ENCODE measurements at places on chromosomes 2 and 18.

DNA sequence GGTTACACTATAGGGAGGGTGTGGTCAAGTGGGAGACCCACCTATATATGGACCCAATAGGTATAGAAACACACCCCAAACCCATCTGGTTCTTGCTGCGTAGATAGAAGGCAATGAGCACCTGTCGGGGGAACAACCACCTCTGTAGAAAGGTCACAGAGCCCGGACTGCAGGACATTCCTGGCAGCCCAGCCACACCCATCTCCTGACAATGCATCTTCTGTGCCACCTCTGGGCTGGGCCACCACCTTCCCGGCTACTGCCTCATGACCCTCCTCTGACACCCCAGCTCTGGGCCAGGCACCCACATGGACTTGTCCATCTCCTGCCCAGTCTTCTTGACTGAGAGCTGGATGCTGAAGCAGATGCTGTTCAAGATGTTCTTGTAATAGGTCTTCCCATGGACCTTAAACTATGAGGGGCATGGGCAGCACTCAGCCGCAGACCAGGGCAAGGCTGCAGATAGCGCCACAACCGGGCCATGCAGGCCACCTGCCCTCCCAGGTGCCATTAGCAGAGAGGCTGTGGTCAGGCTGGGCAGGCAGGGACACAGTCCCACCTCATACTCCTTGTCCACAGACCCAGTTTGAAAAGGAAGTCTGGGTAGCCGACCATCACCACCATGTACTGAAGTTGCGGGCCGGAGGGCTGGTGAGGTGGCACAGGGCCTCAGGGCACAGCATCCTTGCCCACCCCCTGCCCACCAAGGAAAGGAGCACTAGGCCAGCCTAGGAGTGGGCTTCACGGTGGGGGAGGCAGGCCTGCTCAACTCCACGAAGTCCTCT, 9.3 kb downstream of the ALPG start:
- H3K4me1 ChIP-seq: no peaks in the 10 kb centered on the region
- H3K27ac ChIP-seq: no peak overlapping the region
- DNase-seq: no peak
- H3K36me3 ChIP-seq: no peaks in the 10 kb centered on the region

DNA sequence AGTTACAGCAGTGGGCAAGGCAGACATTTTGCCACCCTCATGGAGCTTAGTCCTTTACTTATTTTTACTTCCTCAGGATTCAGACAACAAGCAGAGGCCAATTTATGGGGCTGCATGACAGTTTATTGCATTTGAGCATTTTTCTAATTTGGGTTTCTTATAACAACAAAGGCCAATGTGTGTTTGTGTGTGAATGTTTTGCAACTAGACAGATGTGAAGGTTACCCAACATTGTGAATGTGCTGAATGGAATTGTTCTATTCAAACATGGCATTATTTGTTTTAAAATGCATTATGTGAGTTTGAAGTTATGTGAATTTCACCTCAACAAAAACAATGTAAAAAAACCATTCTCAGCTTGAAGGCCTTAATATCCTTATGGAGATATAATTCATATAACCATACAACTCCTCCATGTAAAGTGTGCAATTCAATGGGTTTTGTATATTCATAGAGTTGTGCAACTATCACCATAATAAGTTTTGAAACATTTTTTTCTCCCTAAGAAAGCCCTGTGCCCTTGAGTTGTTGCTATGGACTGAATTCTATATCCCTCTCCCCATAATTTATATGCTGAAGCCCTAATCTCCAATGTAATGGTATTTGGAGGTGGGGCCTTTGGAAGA, 57.3 kb downstream of the CCDC195 start:
- no peak overlapping the region for H3K27ac ChIP-seq
- H3K4me1 ChIP-seq: no peaks in the 10 kb centered on the region
- no peak for DNase-seq
- no peaks in the 10 kb centered on the region for H3K36me3 ChIP-seq
- no peak overlapping the region for H3K4me3 ChIP-seq
- H3K27me3 ChIP-seq: no peaks in the 10 kb centered on the region

GRCh38 chr2:217797661-217798069, 205.1 kb downstream of the TNS1 start:
- H3K27ac ChIP-seq: no peak overlapping the region
- H3K27me3 ChIP-seq: no peaks in the 10 kb centered on the region
- H3K4me1 ChIP-seq: no peaks in the 10 kb centered on the region
- H3K4me3 ChIP-seq: no peak overlapping the region
- DNase-seq: peak; percentile 80

DNA sequence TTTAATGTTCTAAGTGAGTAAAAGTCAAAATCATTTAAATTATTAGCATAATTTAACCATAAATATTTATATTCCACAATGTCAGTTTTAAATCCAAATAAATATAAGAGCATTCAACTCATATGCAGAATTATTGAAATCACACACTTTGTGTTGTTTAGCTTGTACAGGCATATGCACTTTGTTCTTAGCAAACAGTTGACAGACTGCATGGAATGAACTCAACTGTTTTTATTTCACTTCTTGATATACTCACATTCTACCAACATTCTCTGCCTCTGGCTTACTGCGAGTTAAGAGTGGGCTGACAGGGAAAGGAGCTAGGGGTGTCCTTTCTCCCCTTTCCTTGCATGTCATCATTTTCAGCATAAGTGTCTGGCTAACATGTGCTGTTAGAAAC, 7.6 kb upstream of the PIEZO2 start:
- no peaks in the 10 kb centered on the region for H3K36me3 ChIP-seq
- DNase-seq: no peak
- no peaks in the 10 kb centered on the region for H3K4me1 ChIP-seq
- H3K27me3 ChIP-seq: no peaks in the 10 kb centered on the region
- H3K4me3 ChIP-seq: no peak overlapping the region

GRCh38 chr2:16728351-16729136, 62.9 kb upstream of the CYRIA start:
- no peaks in the 10 kb centered on the region for H3K36me3 ChIP-seq
- H3K27me3 ChIP-seq: no peaks in the 10 kb centered on the region
- no peak overlapping the region for H3K27ac ChIP-seq

DNA sequence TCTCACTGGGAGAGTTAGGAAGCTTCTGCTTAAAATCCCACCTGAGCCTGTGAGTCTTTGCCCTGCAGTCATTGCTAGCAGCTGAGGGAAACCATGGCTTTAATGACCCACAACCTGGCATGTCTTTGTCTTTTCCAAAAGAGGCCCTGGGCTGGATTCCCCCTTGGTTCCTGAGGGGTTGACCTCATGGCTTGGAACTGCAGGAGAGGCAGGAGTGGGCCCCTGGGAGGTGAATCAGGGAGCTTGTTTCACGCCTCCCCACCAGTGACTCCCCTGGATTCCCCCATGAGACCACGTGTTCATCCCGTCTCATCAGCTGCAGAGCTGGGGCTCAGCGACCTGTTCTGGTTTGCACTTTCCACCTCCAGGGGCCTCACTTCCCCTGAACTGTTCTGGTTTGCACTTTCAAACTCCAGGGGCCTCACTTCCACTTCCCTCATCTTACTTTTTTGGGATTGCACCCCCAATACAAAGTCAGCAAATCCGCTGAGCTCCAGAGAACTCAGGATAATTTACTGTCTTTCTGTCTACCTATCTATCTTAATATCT, 58.5 kb upstream of the TMEM18 start:
- H3K4me3 ChIP-seq: no peak overlapping the region

GRCh38 chr2:216648105-216648504, 14.9 kb downstream of the IGFBP2 start:
- no peak overlapping the region for H3K4me3 ChIP-seq
- no peak for DNase-seq
- no peaks in the 10 kb centered on the region for H3K4me1 ChIP-seq
- no peaks in the 10 kb centered on the region for H3K27me3 ChIP-seq

DNA sequence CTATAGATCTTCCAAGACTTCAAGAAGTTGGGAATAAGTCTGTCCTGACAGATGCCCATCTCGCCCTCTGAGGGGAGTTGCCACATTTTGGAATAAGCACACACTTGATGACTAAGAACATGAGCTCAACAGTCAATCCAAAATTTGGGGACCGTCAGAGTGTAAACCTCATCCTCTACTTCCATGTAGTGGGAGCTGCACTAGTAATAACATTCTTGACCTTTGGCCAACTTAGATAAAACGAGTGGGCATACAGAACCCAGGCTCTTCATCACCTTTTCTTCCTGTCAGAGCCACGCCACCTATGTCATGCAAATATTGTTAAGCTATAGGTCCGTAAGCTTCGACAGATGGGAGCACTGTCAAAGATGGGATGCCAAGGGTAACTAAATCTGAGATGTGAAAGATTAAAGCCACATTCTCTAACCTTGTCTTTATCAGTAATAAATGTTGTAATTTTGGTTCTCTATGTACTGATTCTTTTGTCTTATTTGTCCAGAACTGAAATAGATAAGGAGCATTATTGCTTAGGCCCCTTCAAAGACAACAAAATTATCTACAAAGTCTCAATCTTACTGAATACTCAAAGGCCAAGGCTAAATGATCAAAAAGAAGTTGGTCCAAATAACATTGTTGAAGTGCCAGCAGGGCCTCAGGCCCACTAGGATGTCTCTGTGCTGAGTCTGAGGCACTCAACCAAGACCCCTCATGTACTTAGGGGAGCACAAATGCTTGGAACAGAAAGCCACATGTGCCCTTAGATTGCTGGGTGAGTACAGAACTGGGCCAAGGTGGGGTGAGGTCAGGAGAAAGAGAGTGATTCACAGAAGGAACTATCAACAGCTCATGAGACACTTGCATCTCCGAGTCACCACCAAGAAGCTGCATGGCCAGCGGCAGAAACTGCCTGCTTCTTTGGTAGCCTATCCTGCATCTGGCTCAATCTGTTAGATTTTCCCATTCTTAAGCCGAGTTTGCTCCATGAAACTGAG, 15.0 kb downstream of the CDH2 start:
- no peaks in the 10 kb centered on the region for H3K27me3 ChIP-seq
- H3K4me3 ChIP-seq: no peak overlapping the region
- H3K27ac ChIP-seq: no peak overlapping the region
- no peaks in the 10 kb centered on the region for H3K36me3 ChIP-seq

- no peak overlapping the region for H3K4me3 ChIP-seq
- no peaks in the 10 kb centered on the region for H3K36me3 ChIP-seq
- no peaks in the 10 kb centered on the region for H3K27me3 ChIP-seq
- H3K4me1 ChIP-seq: no peaks in the 10 kb centered on the region
- no peak for DNase-seq
- no peak overlapping the region for H3K27ac ChIP-seq
Observed at GRCh38 chr18:28438381-28438780, 261.5 kb upstream of the CDH2 start.

GRCh38 chr2:56313500-56313921, 129.7 kb downstream of the CCDC85A start:
- H3K36me3 ChIP-seq: no peaks in the 10 kb centered on the region
- no peaks in the 10 kb centered on the region for H3K27me3 ChIP-seq
- H3K4me1 ChIP-seq: no peaks in the 10 kb centered on the region
- DNase-seq: no peak

GRCh38 chr2:180644709-180645108, 335.7 kb upstream of the UBE2E3 start:
- H3K4me3 ChIP-seq: no peak overlapping the region
- H3K27ac ChIP-seq: no peak overlapping the region
- no peaks in the 10 kb centered on the region for H3K36me3 ChIP-seq
- H3K4me1 ChIP-seq: no peaks in the 10 kb centered on the region
- H3K27me3 ChIP-seq: no peaks in the 10 kb centered on the region

GRCh38 chr2:227164763-227165291, 403 bp downstream of the COL4A3 start:
- H3K36me3 ChIP-seq: no peaks in the 10 kb centered on the region
- no peaks in the 10 kb centered on the region for H3K27me3 ChIP-seq
- H3K27ac ChIP-seq: peak overlapping the region; percentile 95

DNA sequence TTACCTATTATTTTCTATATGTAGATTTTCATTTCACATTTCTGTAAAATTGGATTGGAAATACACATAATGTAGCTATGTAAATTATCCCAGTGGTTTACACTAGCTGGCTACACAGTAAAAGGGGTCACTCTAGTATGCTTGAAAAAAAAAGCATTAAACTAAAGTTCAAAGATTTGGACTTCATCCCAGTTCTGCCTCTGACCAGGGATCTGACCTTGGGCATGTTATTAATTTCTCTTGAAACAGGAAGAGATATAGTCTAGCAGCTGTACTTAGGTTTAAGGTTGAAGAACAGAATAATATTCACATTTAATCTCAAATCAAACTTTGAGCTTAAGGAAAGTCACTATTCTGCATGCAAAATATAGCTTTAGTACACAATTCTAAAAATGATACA, 64.5 kb upstream of the RPE start:
- H3K36me3 ChIP-seq: no peaks in the 10 kb centered on the region
- no peak overlapping the region for H3K4me3 ChIP-seq
- no peaks in the 10 kb centered on the region for H3K27me3 ChIP-seq
- no peaks in the 10 kb centered on the region for H3K4me1 ChIP-seq
- no peak for DNase-seq

DNA sequence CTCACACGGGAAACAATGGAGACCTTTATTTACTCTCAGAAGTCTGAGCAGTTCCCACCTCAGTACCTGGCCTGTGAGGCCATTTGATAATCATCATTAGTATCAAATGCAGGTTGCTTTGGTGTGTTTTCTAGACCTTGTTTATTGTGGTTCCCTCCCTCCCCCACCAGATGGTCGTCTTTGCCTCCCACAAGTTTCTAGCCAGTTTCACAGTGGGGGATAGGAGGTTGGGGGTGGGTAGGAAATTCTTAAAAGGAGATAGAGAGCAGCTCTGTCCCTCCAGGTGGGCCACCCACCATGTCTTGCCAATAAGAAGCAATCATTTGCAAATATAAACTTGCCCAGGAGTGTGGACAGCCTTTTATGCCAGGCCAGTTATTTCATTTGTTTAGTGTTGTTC, 31.3 kb downstream of the SETBP1 start:
- 0 out of 2 replicates have a peak, but pooled peaks cover 2% of the 10 kb centered on the region for H3K36me3 ChIP-seq
- H3K27me3 ChIP-seq: no peaks in the 10 kb centered on the region
- no peak overlapping the region for H3K4me3 ChIP-seq
- peak; percentile 65 for DNase-seq
- peak overlapping the region; percentile 96 for H3K27ac ChIP-seq
- H3K4me1 ChIP-seq: peaks cover 93% of the 10 kb centered on the region

DNA sequence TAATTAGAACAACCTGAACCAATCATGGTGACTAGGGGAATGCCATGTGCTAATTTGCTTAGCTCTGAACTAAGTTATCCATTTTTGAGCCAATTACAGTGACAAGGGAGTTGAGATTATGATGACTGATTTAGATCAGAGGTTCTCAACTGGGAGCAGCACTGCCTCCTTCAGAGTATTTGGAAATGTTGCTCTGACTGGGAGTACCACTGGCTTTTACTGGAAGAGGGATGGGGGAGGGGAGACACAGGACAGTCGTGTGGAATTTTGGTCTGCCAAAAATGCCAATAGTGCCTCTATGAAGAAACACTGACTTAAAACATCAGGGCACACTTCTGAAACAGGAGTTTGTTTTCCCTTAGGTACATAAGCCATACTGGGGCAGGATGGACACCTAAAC, 48.1 kb upstream of the VPS54 start:
- no peak overlapping the region for H3K27ac ChIP-seq
- no peak for DNase-seq
- no peaks in the 10 kb centered on the region for H3K27me3 ChIP-seq
- H3K36me3 ChIP-seq: no peaks in the 10 kb centered on the region
- H3K4me1 ChIP-seq: peaks cover 18% of the 10 kb centered on the region
